CMK (cell line): ENCODE measurements at places on chromosomes 5 and 9.

DNA sequence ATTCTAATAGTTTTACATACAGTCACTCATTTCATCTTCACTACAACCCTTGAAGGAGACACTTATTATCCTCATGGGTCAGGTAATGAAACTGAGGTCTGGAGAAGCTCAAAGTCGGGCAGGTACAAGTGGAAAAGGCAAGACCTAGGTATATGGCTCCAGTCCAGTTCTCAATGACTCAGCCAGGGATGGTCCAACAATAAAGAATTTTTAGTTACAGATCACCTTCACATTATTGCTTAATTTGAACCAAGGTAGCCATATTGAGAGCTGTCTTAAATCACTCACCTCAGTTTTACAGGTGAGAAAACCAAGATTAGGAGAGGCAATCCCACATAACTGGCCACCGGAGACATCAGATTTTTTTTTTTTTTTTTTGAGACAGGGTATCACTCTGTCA, 55.4 kb downstream of the PTPN3 start:
- no peak for DNase-seq

- DNase-seq = no peak
Measured at GRCh38 chr5:80745490-80745889, 90.7 kb upstream of the DHFR start.

DNA sequence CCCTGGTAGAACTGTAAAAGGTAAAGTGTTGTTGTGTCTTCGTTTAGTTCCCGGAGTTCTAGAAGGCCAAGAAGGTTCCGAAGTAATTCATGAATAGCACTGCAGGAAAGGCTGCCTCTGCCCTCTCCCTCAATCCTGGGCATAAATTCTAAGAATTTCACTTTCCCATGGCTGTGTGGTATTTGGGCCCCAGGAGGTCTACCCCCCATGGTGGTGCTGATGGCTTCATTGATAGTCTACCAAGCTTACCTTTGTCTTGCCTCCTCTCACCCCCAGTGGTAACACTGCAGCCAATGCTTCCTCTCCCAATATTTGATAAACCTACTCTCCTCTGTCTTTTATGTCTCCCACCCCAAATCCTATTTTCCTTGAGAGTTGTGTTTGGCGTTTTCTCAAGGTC, 39.5 kb downstream of the ADAMTS16 start:
- no peak for DNase-seq

GRCh38 chr5:119478781-119479180, 26.5 kb downstream of the HSD17B4 start:
- DNase-seq = no peak
